COLO829 (cell line): ENCODE measurements at places on chromosomes 11 and 22.

GRCh38 chr11:128802358-128802981 lies 64.6 kb downstream of the KCNJ1 start:
- peak; percentile 54 for DNase-seq

DNA sequence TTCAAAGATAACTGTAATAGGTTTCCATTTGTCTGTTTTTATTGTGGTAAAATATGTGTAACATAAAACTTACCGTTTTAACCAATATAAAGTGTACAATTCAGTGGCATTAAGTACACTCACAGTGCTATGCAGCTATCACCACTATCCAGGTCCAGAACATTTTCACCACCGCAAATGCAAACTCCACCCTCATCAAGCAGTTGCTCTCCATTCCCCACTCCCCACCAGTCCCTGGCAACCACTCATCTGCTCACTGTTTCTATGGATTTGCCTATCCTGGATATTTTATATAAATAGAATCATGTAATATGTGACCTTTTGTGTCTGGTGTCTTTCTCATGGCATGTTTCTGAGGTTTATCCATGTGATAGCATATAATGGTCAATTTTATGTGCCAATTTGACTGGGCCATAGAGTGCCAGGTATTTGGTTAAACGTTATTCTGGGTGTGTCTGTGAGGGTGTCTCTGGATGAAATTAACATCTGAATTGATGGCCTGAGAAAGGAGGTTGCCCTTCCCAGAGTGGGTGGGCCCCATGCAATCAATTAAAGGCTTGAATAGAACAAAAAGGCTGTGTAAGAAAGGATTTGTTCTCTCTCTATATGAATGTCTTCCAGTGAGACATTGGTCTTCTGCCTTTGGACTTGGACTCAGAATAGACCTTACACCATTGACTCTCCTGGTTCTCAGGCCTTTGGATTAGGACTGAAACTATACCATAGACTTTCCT lies 17.2 kb upstream of the SMCO4 start:
- DNase-seq = no peak

DNA sequence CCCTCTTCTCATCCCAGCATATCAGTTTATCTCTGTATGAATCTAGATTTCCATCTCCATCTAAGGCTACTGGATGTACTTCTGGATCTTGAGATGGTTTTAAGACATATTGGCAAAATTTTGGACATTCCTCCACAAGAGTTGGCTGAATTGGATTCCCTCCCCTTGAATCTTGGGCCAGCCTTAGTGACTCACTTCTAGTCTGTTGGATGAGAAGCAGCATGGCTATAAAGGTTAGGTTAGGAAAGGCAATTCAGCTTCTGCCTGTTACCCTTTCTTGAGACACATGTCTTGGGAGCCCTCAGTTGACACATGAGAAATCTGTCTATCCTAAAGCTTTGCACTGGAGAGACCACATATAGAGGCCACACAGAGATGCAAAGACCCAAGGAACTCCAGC lies 73.0 kb upstream of the PGR start:
- DNase-seq = no peak

DNA sequence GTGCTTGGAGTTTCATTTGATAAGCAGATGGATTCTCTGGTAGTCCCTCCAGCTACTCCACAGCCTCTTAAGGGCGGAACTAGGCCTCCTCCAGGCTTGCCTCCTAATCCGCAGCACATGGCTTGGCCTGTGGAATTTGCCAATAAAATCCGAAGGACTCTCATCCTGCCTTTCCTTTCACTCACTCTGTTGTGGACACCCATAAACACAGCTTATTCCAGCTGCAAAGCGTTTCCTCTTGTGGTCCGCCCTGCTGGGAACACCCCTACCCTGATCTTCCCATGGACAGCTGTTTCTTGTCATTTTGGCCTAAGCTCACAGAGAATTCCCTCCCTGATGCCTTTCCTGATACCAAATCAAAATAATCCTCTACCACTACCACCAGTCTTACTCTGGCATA lies 546.2 kb downstream of the NTM start:
- DNase-seq = no peak

DNA sequence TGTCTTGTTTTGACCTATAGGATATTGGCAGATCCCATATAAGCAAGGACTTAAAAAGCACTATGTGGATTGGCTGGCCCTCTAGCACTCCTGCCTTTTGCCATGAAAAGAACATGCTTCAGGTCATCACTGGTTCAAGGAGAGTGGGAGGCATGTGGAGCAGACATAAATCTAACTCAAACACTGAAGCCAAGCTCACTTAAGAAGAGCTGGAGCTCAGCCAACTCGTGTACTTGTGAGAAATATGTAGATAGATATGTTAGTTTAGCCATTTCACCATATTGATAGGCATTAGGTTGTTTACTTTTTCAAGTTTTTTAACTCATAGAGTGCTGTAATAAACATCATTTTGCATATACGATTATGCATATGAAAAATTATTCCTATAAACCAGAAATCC lies 19.9 kb upstream of the BBOX1 start:
- no peak for DNase-seq

GRCh38 chr22:19121631-19122142 lies 525 bp downstream of the DGCR2 start:
- no peak for DNase-seq

DNA sequence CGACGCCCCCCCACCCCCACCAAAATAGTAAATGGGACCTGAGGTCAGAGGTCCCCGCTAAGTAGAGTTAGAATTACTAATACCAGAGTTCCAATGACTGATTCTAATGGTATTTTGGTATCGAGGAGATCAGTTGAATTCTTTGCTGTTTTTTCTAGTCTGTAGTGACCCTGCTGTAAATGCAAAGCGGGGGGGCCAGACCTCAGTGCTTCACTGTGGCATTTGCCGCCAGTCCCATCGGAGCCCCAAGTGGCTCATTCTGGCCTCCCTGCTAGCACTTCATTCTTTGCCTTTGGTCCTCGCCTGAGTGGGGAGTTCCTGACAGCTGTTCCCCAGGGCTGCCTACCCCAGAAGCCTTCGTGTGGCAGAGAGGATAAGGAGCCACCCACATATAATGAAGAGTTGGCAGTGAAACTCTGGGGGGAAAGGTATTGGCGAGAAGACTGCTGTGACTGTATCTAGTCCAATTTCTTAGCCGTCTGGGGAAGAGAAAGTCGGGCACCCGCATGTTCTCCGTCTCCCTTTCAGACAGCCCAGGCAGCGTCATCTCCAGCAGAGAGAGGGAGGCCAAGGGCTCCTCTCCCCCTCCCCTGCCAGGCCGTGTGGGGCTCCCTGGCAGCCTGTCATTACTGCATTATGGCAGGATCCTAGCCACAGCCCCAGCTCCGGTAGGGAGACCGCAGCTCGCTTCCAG lies 19.4 kb upstream of the CABP7 start:
- DNase-seq = no peak

- peak; percentile 94 for DNase-seq
These were observed 90.3 kb upstream of the PITPNB start for GRCh38 chr22:28009272-28009827.

DNA sequence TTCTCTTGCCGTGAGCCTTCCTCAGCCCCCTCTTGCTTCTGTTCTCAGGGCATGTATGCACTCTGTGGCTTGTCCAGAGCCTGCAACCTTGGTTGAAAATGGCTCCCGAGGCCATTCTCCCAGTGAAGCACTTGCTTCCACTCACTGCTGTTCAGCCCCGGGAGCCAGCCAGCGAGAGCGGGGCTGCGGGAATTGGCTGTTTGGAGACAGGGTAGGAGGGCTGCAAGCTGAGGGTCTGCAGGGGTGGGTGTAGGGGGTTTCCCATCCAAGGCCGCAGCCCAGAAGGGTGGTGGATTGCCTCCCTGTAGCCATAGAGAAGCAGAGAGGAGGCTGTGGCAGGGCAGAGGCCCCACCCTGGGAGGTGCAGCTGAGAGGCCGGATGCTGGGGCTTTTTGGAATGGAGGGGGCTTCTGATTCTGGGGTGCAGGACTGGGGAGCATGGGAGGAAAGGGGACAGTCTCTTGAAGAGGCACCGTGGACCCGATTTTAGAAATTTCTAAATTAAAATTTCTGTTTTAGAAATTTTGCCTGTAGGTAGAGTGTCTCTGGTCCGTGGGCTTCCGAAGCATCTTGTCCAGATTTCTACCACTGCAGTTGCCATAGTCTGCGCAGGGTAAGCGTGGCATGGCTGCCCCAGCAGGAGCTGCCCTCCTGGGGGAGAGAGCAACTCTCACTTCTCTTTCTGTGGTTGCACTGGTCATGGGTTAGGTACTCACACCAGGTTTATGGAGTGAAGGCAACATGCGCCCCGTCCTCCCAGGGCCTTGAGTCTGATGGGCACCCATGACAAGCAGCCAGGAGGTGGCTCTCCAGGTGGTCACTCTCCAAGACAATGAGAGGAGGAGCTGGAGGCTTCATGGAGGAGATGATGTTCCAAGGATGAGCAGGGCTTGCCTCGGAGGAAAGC lies 100.2 kb downstream of the TBC1D22A start:
- DNase-seq = no peak

DNA sequence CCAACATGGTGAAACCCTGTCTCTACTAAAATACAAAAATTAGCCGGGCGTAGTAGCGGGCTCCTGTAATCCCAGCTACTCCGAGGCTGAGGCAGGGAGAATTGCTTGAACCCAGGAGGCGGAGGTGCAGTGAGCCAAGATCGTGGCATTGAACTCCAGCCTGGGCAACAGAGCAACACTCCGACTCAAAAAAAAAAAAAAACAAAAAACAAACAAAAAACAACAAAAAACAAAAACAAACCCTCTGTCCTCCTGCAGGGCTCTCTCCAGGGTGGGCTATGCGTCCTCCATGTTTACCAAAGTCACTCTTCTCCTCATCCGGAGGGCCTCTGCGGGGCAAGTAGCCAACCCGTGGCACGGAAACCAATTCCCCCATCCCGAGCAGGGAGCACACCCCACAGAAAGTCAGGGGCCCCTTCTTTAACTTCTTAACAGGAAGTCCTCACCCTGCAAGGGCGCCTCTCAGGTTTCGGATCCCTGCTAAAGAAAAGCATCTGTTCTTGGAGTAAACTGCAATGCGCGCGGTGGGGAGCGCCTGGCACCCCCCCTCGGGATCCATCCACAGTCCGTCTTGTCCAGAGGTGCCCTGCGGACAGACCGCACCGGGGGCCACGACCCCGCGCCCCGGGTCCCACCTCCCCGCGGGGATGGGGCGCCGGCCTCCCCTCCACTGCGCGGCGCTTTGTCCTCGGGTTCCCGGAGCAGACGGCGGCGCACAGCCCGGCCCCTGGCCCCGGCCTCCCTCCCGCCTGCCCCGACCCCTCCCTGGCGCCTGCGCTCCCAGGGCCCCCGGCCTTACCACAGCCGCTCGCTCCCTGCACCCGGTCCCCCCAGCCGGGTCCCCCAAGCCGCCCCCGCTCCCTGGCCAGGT lies 712 bp downstream of the CERK start:
- DNase-seq = no peak

DNA sequence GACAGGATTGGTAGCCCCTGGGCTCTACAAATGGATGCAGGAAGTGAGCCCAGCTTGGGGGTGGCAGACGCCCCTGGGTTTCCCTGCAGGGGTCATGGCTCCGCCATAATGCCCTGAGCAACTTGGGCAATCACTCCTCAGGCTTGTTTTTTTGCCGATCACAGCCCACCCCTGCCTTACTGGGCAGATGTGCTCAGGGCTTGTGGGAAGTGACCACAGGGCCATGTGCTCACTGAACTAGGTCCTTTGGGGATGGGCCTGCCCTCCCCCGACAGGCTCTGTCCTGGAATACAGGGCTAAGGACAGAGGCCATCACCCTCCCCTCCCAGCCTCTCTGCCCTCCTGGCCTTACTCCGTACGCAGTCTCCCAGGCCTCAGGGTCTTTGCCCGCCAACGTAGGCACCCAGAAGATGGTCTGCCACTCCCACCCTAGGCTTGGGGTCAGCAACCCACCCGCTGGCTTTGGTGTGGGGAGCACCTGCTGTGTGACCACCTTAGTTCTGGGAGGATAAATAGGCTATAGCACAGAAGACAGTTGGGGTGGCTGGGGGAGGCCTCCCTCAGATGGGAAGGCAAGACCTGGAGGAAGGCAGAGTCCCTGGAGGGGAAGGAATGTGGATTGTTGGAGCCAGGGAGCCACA lies 3.8 kb downstream of the RPLP2 start:
- no peak for DNase-seq

DNA sequence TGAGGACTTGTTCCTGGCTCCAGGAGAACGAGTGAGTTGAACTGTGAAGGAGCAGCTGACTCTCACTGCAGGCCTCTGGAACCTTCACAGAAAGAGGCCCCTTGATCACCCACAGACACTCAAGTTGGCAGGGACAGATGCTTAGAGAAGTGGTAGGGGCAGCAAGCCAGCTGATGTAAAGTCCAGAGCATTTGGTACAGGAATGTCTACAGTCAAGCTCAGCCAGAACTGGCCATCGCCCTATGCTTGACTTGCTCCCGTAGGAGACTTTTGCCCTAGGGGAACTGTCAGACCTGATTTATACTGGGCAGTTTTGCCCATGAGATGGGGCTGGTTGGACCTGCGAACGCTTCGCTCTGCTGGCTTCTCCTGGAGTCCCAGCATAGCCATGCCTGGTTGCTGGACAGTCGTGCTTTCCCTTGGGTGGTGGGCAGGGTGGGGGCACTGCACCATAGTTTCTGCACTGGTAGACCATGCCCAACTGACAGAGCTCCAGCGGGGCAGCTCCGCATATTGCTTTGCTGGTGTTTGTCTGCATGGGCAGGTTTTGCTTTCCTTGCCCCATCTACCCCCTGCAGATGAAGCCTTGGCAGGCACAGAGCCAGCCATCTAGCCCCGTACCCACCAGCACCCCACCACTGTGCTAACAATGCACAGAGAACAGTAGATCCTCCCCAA lies 977.7 kb downstream of the JRKL start:
- no peak for DNase-seq

- peak; percentile 45 for DNase-seq
These were observed 2.2 kb downstream of the GLB1L2 start for GRCh38 chr11:134333946-134334345.

- no peak for DNase-seq
These were observed 492.9 kb upstream of the KIRREL3 start for GRCh38 chr11:127493330-127494022.

GRCh38 chr11:126698576-126698975 lies 302.0 kb downstream of the KIRREL3 start:
- no peak for DNase-seq

- no peak for DNase-seq
These were observed 35.8 kb downstream of the ARHGAP1 start for GRCh38 chr11:46664612-46665011.

DNA sequence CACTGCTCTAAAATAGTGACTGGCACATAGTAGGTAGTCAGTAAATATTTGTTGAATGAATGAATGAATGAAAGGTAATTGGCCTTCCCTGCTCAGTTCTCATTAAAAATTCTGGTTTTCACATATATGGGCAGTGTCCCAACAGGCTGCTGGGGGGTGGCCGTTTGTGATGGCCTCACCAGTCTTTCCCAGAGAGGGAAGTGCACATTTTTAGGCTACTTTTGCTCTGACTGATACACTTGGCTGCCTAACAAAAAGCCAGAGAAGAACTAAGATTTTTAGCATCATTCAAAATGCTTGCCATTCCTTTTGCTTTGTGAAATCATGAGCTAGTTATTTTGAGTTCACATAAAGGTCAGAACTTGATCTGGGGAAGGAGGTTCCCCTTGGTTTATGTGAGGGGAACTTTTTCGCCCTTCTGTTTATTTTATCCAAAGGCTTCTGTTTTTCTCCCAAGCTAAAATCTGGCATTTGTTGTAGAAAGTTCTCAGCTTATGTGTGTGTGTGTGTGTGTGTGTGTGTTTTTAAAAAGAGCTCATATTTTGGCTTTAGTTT lies 83.1 kb downstream of the PTPRJ start:
- peak; percentile 48 for DNase-seq
